Stimulated activated CD8-positive, alpha-beta memory T cell treated with anti-CD3 and anti-CD28 coated beads, Interleukin-7, amount 100 ng/mL, for 48 hours (primary cell): ENCODE measurements at places on chromosomes 12 and 14.

GRCh38 chr14:38047195-38047902, 160.4 kb upstream of the SSTR1 start:
- no peak for DNase-seq

DNA sequence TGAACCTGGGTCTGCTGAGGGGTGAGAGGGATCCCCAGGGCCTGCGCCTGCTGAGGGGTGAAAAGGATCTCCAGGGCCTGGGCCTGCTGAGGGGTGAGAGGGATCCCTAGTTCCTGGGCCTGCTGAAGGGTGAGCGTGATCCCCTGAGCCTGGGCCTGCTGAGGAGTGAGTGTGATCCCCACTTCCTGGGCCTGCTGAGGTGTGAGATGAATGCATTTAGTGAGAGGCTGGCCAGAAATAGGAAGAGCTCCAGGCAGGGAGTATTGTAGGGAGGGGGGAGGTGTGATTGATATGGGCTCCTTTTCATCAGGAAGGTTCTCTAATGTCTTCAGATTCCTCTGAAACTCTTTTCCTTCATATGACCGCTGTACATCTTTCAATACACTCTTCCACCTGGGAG, 43.0 kb downstream of the FAM186A start:
- DNase-seq: no peak

GRCh38 chr12:119673634-119674033, 5.7 kb downstream of the PRKAB1 start:
- DNase-seq: no peak

- DNase-seq: no peak
Measured at GRCh38 chr14:97806891-97807290, 1009.7 kb downstream of the VRK1 start.

DNA sequence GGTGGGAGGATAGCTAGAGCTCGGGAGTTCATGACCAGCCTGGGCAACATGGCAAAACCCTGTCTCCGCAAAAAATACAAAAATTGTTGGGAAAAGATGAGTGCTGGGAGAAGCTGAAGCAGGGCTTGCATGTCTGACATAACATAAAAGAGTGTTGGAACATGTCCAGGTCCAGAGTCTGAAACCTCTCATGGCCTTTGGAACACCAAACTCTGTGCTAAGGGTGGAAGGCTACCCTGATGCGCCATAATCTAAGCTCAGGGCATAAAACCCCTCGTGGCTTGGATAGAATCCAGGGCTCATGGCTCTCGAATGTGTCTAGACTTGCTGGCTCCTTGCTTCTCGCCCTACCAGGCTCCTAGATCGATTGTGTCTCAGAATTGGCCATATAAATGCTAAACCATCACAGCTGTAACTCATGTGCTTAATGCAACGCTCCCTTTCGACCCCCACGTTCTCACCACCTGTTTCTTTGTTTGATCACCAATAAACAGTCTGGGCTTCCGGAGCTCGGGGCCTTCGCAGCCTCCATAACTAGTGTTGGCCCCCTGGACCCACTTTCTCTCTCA, 6.7 kb upstream of the CLEC7A start:
- DNase-seq: no peak
